ENCODE measurements at places on chromosomes 1 and 21.

GRCh38 chr1:68346188-68346808 is 103.5 kb downstream of the RPE65 start:
- DNase-seq, result no peak

DNA sequence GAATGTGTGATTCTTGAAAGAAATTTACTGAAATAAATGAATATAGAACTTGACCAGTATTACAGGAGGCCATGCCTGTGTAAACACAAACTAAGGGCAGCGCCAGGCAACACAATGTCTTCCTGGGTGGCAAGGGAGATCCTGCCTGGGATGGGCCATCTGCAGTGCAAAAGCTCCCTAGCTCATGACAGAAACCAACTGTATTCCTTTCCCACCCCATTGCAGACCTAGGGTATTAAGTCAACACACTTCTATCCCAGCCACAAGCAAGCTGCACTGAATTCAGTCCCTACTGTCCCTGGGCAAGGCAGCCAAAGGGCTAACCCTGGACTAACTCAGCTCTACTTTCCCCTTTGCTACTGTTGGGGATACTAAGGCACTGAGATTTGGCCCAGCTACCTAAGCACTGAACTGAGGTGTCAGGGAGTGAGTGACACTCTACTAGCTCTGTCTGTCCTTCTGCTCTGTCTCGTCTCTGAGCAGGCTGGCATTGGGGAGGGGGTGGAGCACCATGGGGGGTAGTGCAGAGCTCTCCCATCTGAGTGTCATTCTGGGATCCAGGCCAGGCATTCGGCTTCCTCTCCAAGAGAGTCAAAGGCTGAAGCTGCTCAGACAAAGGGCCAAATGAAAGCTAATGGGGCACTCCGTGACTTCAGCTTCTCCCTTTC is 2.5 kb downstream of the INKA2 start:
- no peak for DNase-seq

GRCh38 chr1:49111931-49112330 is 335.2 kb upstream of the BEND5 start:
- no peak for DNase-seq

GRCh38 chr1:98637316-98637715 is 24.2 kb upstream of the SNX7 start:
- DNase-seq, result no peak

DNA sequence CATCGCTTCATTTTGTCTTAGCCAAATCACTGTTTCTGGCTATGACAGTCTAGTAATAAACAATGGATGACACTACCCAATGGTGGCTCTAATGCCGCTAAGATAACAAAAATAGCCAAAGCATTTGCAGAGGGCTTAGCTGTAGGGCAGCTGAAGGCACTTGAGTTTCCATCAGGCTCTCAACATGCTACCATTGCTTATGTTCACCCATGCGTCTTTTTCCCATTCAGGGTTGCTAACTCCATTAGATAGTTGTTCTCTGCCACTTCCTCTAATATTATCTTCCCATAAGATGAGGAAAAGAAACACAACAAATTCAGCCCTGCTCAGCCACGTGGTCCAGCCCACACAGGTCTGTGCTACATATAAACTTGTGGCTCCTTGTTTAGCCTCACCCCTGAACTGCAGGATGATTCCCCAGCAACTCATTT is 159.6 kb downstream of the TOMM20 start:
- no peak for DNase-seq

DNA sequence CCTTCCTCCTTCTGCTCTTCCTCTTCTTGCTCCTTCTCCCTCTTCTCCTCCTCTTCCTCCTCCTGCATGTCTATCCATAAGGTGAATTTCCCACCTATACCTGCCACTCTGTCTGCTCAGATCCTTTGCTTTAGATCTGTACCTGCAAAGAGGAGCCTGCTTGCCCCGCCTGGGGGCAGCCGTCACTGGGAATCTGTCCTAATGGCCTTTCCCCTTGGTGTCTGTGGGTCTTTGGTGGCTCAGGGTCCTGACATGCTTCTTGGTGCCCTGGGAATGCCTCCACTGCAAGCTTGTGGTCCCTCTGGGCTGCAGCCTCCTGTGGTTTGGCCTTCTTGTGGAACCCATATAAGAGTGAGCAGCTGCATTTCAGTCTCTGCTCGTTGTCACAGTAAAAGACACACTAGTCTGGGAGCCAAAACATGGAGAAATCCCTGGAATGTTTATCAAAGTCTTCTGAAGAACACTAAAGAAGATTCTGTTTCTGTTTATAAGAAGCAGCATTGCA is 79.5 kb upstream of the CSF3R start:
- no peak for DNase-seq

GRCh38 chr1:204647114-204647804 is 38.3 kb downstream of the LRRN2 start:
- no peak for DNase-seq

DNA sequence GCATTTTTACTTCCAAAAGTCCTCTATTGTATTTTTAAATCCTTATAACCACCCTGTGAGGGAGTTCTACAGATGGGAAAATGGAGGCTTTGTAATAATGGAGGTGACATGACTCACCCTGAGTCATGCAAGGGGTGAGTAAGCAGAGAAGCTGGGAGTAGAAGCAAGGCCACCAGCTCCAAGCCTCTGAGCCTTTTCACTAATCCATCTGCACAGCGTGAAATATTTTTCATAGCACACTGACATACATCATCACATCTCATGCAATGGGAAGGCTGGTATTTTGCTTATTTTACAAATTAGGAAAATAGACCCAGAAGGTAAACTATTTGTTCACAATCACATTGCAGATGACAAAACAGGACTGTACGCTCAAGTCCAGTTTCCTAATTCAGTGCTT is 96.9 kb downstream of the KCNH1 start:
- DNase-seq, result no peak

GRCh38 chr1:38489844-38490270 is 369.7 kb downstream of the RRAGC start:
- DNase-seq, result no peak

DNA sequence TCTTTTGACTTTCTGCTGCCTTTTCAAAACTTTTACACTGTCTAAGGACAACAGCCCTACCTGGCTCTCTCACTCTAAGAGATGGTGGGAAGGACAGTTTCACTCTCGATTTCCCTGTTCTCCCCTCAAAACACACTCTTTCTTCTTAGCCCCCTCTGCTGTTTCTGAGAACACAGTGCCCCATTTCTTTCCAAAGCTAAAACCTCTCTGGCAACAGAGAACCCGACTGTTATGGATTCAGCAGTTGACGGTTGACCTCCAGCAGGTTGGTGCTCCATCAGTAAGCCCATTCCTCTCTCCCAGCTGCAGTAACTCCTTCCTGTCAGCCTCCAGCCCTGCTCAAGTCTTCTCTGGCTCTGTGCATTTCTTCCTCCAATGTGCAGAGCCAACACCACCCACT is 88.2 kb upstream of the ABCD3 start:
- DNase-seq, result no peak

DNA sequence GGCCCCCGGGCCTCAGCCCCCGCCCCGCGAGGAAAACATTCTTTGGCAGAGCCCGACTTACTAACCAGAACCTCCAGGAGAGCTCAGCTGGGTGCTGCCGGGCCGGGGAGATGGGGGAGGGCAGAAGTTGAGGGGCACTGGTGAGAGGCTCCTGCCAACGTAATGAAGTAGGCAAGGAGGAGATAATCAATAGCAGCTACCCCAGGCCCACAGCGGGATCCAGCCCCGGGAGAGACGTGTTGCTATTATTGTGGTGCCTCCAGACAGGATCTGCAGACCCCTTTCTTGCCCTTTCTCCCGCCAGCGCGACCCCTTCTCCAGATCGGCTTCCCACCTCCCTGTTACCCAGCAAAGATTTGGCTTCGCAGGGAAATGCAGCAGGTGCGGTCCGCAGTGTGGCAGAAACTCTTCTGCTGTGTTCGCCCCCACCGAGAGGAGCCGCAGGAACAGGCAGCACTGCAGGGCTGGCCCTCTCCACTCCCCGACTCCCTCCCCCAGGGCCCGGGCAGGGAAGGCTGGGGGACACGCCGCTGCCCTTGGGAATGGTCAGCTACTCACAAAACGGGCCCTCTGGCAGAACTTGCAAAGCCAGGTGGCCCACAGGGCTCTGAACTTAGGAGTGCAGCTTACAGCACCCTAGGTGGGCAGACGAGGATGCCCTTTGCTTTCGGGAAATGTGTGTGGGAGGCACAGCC is 1.5 kb upstream of the KCNA2 start:
- DNase-seq, result no peak
